ENCODE measurements at places on chromosomes 16 and 17.

DNA sequence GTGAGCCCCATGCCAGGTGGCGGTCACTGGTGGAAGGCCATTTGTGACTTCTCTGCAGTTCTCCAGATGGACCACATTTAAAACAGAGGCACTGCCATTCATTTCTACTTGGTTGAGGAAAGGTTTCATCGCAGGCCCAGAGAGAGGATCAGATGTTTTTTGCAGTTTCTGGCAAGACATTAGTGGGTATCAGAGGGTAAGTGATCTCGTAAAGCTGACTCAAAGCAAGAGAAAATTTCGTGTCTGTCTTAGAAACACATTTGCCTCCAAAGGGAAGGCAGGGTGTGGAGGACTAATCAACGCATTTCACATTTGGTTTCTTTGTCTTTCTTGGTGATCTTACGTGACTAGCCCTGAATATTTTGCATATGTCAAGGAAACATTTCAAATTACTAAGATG lies 81.8 kb downstream of the PRKCB start:
- DNase-seq = no peak

DNA sequence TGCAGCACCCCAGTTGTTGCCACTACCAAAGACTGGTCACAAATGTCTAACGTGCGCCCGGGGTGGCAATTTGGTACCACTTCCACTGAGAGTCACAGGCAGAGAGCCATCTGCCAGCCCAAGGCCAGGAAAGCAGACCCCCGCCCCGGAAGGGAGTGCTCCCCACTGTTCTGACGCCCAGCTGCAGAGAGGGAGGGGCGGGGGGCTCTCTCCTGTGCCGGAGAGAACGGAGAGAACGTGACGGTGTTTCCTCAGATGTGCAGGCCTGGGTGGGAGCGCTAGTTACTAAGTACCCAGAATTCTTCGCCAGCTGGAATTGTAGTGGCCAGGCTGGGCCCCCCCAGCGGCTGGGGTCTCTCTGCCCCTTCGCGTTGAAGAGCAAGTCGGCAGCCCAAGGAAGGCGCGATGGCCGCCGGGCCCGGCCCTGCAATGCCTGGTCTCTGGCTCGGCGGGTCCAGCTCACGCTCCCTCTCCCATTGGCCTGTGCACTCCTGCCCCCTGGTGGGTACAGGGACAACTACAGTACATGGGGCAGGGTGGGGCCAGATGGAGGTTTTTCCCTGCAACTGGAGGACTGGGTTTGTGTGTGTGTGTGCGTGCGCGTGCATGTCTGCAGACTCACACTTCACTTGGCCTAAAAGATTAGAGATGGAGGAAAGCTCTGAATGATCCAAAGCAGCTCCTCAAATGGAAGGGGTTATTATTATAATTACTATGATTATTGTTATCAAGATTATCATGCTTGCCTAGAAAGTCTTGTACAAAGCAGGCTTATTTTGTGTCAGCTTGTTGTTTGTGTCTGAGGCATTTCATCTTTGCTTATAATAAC lies 107.1 kb downstream of the AMFR start:
- peak; percentile 85 for DNase-seq

DNA sequence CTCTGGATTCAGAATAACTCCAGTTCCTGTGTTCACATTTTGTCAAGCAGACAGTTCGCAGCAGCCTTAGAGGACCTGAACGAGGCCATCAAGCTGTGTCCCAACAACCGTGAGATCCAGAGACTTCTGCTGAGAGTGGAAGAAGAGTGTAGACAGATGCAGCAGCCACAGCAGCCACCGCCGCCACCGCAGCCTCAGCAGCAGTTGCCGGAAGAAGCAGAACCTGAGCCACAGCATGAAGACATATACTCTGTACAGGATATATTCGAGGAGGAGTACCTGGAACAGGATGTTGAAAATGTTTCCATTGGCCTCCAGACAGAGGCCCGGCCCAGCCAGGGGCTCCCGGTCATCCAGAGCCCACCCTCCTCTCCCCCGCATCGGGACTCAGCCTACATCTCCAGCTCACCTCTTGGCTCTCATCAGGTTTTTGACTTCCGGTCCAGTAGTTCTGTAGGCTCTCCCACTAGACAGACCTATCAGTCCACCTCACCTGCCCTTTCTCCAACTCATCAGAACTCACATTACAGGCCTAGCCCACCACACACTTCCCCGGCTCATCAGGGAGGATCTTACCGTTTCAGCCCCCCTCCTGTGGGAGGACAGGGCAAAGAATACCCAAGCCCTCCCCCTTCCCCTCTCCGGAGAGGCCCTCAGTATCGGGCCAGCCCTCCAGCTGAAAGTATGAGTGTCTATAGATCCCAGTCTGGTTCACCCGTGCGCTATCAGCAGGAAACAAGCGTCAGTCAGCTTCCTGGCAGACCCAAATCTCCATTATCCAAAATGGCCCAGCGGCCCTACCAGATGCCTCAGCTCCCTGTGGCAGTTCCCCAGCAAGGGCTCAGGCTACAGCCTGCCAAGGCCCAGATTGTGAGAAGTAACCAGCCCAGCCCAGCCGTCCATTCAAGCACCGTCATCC lies 25.9 kb downstream of the CYB561 start:
- DNase-seq = no peak

- DNase-seq = no peak
These were observed 108.5 kb downstream of the RAB11FIP4 start for GRCh38 chr17:31499771-31500554.

- no peak for DNase-seq
These were observed 32.7 kb upstream of the RPH3AL start for GRCh38 chr17:385178-385835.

GRCh38 chr16:82055117-82055516 lies 20.1 kb downstream of the HSD17B2 start:
- no peak for DNase-seq

Data from coronary artery (tissue), 2 donors.